MV-4-11 (cell line): ENCODE measurements at places on chromosomes 5 and 9.

- no peak for DNase-seq
Observed at GRCh38 chr5:78497573-78498533, 137.4 kb downstream of the SCAMP1 start.

- no peak for DNase-seq
Observed at GRCh38 chr5:42403236-42403635, 20.0 kb upstream of the GHR start.

GRCh38 chr5:174750711-174751110 is 26.3 kb downstream of the MSX2 start:
- no peak for DNase-seq

DNA sequence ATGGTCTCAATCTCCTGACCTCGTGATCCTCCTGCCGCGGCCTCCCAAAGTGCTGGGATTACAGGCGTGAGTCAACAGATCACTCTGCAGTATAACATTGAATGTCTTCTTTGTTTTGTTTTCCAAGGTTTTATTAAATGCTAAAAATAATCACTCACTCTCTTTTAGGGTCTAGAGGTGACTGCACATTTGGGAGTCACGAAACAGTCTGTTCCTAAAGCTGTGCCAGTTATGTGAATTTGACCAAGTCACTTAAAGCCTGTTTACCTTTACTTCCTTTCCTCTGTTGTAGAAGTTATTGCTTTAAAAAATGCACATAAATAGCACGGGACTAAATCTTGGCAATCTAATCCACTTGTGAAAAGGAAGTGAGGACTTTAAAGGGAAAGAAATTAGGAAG is 304.9 kb upstream of the PTGER4 start:
- DNase-seq, result no peak

DNA sequence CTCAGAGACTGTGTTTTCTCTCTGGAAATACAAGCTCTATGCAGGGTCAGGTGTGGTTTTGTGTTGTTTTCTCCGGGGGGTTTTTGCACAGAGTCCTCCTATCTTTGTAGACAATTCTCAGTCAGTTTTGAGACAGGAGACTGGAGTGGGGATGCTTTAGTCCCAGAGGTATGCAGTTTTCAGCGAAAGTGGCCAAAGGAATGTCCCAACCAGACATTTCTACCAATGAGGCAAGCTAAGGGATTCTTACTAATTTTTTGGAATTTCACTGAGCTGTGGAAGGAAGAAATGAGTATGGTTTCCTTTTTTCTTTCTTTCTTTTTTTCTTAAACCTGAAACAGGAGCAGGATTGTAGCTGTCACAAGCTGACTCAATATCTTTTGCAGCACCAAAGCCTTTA is 35.3 kb upstream of the PLPP1 start:
- DNase-seq, result no peak

GRCh38 chr5:61461926-61462325 is 129.9 kb downstream of the ZSWIM6 start:
- DNase-seq, result no peak

DNA sequence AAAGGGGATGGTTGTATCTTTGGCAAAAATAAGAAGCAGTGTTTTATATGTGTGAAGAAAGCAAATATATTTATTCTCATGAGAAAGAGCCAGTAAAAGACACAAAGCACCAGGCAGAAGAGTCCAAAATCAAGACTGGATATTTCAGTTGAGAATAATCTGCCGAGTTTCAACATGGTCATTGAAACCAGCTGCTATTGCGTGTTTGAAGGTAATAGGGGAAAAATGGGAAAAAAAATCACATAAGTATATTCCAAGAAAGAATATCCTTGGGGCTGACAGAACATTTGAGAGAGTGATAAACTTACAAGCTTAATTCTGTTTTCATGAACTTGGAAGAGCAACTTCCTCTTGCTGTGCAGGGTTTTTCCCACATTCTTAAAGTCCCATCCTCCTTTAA is 79.9 kb downstream of the ISOC1 start:
- DNase-seq, result no peak

- no peak for DNase-seq
Observed at GRCh38 chr5:61321669-61322068, 10.4 kb upstream of the ZSWIM6 start.

DNA sequence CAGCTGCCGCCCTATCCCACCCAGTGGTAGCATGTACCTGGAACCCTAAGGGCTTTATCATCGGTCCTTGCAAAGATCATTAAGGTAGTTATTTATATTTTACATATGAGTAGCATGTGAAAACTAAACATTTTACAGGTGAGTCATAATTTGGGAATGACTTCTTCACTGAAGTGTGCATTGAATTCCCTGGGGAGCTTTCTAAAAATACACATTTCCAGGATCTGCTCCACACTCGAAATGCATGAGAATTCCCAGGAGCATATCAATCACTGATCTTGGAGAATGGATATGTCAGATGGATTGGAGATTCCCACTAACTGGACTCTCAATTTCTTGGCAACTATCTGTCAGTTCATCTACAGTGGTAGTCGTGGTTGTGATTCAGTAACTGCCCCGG is 717.5 kb downstream of the IRX1 start:
- DNase-seq, result no peak

DNA sequence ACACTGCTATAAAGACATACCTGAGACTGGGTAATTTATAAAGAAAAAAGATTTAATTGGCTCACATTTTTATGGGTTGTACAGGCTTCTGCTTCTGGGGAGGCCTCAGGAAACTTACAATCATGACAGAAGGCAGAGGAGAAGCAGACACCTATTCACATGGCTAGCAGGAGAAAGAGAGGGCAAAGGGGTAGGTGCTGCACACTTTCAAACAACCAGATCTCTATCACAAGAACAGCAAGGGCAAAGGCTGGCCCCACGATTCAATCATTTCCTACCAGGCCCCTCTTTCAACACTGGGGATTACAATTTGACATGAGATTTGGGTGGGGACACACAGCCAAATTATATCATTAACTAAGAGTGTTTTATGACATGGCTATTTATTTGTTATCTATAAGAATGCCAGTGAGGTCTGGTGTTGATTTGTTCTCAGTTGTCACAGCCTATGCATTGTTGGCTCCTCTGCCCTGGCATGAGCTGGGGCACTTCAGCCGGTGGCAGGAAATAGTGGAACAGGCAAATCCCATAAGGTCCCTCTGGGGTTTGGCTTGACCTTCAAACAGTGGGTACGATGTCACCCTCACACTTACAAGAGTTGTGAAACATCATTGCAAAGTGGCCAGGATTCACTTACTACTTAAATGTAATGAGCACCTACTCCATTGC is 44.1 kb downstream of the SPARC start:
- peak; percentile 7 for DNase-seq

DNA sequence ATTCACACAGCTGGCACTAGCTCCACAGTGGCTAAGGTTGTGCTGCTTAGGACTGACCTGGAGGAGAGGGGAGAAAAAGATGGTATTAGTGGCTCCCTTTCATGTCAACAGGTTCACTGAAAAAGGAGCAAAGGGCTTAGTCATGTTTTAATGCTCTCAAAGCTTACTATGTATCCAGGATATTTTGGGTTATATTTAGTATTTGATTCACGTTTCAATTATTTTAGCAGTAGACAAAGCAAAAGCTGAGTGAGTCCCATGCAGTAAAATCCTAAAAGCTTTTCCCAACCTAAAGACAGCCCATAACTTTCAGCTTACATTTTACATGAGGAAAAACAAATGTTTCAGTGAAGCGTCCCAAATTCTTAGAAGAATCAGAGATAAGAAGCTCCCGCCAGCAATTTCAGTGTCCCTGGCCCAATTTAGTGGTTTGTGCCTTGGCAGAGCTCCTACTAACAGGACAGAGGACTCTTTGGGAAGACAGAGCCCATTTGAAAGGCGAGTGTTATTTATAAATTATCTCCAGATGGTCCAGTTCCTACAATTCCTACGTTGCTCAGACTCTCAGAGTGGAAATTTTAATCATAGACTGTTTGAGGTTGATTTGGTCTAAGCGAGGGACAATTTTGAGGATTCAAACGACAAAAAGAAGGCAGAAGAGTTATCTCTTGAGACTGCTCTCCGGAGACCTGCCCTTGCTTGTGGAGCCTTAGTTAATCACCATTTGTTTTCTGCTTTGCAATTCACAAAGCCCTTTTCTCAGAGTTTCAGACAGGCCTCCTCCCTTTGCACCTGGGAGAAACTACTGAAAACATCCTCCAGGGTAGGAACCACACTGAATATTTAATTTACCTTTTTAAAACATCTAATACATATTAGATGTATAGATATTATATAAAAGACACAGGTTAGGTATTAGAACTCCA is 225.0 kb upstream of the ANKRD55 start:
- DNase-seq, result no peak

- DNase-seq, result no peak
Observed at GRCh38 chr9:117916291-117916690, 212.1 kb downstream of the TLR4 start.

DNA sequence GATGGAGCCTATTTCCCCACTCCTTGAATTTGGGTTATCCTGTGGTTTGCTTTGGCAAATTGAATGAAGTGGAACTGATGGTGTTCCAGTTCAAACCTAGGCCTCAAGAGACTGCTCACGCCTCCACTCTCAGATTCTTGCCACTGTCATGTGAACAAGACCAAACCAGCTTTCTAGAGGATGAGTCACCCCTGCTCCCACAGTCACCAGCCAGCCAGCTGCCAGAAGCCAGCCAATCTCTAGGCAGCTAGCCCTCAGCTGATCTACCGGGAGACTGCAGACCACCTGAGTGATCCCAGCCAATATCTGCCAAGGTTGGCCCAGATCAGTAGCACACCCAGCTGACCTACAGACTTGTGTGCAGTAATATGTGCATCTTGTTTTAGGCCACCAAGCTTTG is 300.6 kb downstream of the TMEM38B start:
- no peak for DNase-seq

DNA sequence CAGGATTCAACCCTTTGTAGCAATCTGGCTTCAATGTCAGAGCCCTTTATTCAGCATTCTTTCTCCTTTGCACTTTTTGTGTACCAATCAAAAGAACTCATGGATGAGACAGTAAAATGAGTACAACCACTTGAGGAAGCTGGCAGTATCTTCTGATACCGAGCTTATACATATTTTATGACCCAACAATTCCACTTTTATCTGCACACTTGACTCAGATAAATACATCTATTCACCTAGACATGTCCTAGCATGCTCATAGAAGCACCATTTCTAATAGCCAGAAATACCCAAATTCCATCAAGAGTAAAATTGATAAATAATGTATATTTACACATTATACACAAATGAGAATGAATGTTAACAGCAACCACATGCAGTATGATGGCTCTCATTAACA is 111.2 kb upstream of the PTGER4 start:
- no peak for DNase-seq

DNA sequence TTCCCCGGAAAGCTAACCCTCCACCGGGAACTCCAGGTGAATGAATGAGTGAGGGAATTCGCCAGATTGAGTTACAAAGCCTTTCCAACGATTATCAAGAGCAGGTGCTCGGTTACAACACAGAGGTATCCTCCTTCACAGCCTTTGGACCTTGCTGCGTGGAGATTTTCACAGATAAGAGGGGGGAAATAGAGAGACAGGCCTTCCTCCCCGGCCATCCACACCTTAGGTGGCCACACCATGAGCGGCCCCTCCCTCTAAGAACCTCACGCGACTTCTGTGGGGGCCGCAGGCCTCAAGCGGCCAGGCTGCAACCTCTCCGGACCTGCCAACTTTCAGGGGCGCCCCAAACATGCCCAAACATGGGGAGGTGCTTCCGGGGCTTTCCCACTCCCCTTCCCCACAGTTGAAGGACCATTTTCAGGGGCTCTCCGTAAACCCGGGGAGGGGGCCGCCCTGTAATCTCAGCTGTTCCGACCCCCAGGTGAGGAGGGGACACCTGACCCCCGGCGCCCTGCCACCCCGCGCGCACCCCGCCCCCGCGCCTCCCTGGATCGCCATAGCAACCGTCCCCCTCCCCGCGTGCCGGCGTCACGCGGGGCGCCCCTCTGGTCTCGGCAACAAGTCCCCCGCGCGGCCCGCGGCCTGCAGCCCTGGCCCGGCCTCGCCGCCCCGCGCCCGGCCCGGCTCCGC is 603 bp downstream of the DENND1A start:
- DNase-seq, result no peak

- no peak for DNase-seq
Observed at GRCh38 chr5:143979044-143979690, 167.2 kb downstream of the HMHB1 start.

GRCh38 chr5:43367909-43368669 is 44.1 kb downstream of the CCL28 start:
- DNase-seq, result peak; percentile 75

DNA sequence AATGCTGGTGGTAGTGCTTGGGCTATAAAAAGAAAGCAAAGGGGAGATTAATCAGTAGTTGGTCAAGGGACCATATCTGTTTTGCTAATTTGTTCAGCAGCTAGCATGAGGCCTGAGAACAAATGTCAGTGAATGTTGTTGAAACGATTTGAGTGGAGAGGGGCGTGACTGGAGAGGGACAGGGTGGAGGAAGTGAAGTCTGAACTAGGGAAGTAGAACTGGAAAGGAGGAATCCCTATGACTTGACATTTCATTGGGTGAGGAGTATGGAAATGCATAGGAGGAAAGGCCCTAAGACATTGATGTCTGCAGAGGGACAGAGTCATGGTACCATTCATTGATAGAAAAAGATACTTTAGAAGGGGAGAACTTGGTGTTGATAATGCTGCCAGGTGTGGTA is 19.7 kb downstream of the TLE4 start:
- peak; percentile 31 for DNase-seq

GRCh38 chr5:84378961-84379360 is 5.7 kb downstream of the EDIL3 start:
- DNase-seq, result no peak

DNA sequence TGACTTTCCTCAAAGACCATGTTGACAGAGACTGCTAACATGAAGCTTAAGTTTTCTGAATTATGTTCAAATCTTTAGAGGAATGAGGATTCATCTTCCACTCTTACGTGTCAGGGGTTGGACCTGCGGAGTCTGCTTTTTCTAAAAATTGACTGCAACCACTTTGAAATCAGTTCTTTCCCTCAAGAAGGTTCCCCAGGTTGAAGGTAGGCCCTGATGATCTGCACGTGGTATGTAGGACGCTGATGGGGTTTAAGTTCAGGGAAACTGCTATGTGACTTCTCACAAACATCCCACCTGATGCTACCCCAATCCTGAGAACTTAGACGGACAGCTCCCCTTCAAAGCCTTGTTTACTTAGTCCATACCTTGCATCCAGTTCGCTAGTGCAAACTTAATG is 7.2 kb downstream of the RACK1 start:
- no peak for DNase-seq
